ENCODE measurements at places on chromosomes 13 and 19. TPM values are rescaled to one million over a fixed set of nuclear protein-coding genes. Genes with fewer than 3 reads are reported as not detected.

The C19orf44 gene
- 2.5 TPM for polyA plus RNA-seq

The ZNF580 gene
- 12.8 TPM for polyA plus RNA-seq

The SLC8A2 gene
- 0.16 TPM for polyA plus RNA-seq

The DNAJC15 gene
- 13.6 TPM for polyA plus RNA-seq

The ZNF490 gene
- 0.61 TPM for polyA plus RNA-seq

The NCAN gene
- 0.02 TPM for polyA plus RNA-seq

The MBD3L2 gene
- not detected for polyA plus RNA-seq

The NPAS1 gene
- polyA plus RNA-seq, result 0.56 TPM

The PCSK4 gene
- 4.0 TPM for polyA plus RNA-seq

The PRRG2 gene
- 10.1 TPM for polyA plus RNA-seq

The VSIG10L gene
- 122 TPM for polyA plus RNA-seq

The GRK1 gene
- not detected for polyA plus RNA-seq

The PRR36 gene
- 0.14 TPM for polyA plus RNA-seq

The PODNL1 gene
- 5.3 TPM for polyA plus RNA-seq

The MLLT1 gene
- polyA plus RNA-seq, result 16.3 TPM

The TRAPPC6A gene
- polyA plus RNA-seq, result 25.9 TPM

Data from esophagus (tissue), 2 donors.